ENCODE measurements at places on chromosomes 5 and 9. TPM values are rescaled to one million over a fixed set of nuclear protein-coding genes. Genes with fewer than 3 reads are reported as not detected.

KCNV2 gene
- total RNA-seq: not detected

CDH6 gene
- total RNA-seq: not detected

CXCL14 gene
- total RNA-seq: not detected

DNA sequence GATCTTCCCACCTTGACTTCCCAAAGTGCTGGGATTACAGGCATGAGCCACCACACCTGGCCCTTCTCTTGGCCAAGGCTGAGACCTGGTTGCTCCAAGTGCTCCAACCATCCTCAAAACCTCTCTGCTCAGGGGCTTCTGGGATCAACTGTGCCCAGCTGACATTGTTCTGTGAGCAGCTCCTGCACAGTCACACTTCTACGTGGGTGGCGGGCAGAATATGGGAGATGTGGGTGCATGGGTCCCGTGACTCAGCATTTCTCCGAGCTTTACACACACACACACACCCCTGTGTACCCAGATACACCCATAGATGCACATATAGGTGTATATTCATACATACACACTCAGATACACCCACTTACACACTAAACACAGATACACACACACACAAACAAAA is 10.5 kb upstream of the MYORG start:
- DNase-seq: no peak
